AG20443 (cell line): ENCODE measurements at places on chromosomes 2 and 18.
A peak's percentile ranks its signal among the peaks of the same experiment; 100 is the strongest.

- no peak for DNase-seq
Observed at GRCh38 chr18:54284535-54284934, 15.2 kb downstream of the POLI start.

DNA sequence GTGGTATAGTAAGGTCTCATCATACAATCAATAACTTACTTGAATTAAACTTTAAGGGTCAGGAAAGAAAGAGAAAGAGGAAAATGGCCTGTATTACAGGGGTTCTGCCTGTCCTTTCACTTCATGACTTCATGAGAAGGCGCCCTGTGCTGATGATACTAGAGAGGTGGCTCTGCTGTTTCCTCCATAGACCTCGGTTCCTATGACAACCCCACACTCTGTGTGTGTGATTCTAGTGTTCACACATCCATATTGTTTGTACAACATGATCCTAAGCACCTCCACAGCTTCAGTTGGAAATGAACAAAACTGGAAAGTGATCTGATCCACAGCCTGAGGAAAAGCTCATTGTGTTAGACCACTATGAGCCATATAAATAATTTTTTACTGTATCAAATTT lies 7.0 kb upstream of the REEP1 start:
- no peak for DNase-seq

- no peak for DNase-seq
Observed at GRCh38 chr18:61554117-61554776, 221.0 kb downstream of the CDH20 start.

- DNase-seq = no peak
Observed at GRCh38 chr2:43890855-43891254, 52.1 kb downstream of the ABCG8 start.

GRCh38 chr2:27766287-27766661 lies 5.2 kb upstream of the MRPL33 start:
- DNase-seq = no peak

- DNase-seq = no peak
Observed at GRCh38 chr2:68091439-68092034, 28.7 kb upstream of the C1D start.

GRCh38 chr2:127561371-127561770 lies 25.9 kb downstream of the MYO7B start:
- no peak for DNase-seq

DNA sequence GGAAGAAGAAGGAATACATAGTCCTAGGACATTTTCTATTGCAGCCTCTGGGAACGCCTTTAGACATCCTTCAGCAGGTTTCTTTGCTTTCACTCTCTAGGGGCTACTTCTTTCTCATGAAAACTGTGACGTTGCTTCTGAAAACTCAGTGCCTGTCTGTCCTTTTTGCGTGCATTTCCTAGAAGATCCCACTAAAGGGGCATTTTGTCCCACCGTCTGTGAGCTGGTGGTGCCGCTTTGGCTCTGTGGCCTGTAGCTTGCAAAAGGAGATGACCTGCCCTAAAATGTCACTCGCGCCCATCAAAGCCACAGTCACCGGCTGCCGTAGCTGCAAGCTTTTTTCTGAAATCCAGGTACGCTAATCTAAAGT lies 579 bp downstream of the STAT4 start:
- no peak for DNase-seq

GRCh38 chr18:48959921-48960920 lies 9.5 kb upstream of the SMAD7 start:
- no peak for DNase-seq

DNA sequence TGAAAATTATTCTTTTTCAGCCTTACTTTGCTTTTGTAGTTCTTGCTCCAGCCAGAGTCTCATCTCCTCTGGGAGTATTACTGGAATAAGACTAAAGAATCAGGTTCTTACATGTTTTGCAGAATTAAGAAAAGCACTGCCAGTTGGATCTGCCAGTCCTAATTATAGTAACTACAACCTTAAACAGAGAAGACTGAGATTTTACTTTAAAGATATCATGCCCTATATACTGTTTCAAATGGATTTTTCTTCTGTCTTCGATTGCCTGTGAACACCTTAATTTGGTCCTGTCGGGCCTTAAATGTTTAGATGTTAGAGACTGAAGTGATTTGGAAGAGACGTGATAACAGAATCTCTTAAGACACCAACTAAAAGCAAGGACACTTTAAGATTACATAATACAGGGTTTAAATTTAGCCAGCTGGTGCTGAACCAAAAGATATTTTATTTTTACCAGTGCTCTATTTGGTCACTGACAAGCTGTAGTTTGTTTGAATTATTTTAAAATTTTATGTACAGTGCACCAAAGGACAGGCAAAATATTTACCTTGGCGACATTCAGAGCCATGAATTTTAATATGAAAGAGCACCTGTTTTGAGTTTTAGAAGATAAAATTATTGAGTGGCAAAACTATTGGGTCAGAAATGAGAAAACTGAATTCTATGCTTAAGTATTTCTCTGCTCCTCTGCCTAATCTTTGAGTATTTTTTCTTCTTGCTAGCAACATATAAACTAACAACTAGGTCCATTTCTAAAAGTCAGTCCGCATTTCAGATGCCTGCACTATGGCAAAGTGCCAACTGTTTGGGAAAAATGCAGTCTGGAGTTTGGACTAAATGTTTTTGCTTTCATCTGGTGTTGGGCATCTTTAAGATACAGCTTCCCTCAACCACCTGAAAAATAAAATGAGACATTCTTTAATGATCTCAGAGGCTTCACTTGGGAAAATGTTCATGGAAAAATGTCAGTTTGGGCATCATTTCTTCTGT lies 300.0 kb downstream of the XIRP2 start:
- DNase-seq = peak; percentile 14

GRCh38 chr2:176122683-176123410 lies at the start of gene HOXD9:
Gene HOXD9 (plus strand): TSS chr2:176122719. CDS start chr2:176122769, 50 bp downstream.
- peak; percentile 83 for DNase-seq

- DNase-seq = no peak
Observed at GRCh38 chr2:8080063-8080462, 601.8 kb upstream of the ID2 start.

GRCh38 chr2:133420788-133421187 lies 147.5 kb downstream of the NCKAP5 start:
- DNase-seq = no peak

- no peak for DNase-seq
Observed at GRCh38 chr2:236360496-236360895, 96.3 kb upstream of the ASB18 start.

DNA sequence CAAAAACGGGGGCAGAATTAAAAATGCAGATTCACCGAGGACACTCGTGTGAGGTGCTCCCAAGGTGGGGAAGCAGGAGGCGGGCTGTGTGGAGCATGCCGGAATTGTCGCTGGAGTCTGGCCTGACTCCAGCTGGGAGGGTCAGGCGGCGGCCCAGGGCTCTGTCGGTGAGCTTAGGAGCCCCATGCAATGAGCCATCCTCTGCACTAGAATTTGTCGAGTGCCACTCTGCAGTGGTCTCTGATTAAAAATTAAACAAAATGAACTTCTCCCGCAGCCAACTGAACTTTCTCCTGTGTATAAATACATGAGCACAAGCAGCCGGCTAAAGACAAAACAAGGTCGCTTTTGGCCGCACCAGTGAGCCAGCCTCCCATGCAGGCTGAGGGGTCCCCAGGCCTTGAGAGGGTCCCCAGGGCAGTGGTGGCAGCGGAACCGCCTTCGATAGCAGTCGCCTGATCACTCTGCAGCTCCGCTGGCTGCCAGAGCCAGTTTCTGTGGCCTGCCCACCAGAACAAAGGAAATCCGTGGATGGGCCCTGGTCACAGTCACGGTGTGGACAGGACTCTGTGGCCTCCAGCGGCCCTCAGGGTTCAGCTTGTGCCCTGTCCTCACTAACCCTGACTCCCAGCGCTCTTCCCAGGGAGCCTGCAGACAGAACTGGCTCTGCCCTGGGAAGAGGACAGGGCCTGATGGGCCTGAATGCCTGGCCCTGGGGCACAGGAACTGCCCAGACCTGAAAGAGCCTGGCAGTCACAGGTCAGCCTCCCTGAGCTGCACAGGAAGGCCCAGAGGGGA lies 201.3 kb downstream of the EIPR1 start:
- DNase-seq = no peak

- DNase-seq = no peak
Observed at GRCh38 chr2:86752934-86753333, 32.8 kb downstream of the RMND5A start.

- DNase-seq = no peak
Observed at GRCh38 chr2:158823486-158824237, 28.5 kb downstream of the DAPL1 start.

DNA sequence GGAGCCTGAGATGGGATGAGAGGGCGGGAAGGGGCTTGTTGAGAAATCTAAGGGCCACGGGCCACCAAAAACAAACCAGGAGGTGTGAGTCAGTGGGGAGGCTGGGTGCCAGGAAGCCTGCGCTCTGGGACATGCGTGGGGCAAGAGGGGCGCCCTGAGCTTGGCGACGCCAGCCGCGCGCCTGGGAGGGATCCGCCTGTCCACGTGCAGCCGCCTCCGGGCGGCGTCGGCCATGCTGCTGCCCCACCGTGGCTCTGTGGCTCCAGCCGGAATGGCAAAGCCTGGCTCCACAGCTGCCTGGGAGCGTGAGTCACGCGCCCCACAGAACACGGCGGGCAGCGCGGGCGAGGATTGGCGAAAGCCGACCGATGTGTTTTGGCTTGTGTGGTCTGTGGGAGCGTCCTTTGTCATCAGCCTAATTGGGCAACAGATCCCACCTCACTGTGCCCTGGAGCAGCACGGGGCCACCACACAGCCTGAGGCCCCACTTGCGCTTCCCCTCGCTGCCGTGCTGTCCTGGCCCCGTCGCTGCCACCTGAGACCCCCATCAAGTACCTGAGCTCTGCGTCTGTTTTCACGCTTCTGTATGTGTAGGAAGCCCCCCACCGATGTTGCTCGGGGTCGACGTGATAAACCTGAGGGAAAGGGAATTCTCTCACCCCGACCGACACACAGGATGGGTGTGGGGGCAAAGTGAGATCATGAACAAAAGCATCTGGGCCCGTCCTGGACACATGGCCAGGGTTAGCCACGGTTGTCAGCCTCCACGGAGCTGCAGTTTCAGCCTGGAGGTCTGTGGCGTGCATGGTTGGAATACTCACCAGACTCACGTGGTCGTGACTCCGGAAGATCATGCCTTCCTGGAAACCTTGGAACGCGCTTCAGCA lies 80.5 kb downstream of the NFATC1 start:
- no peak for DNase-seq

DNA sequence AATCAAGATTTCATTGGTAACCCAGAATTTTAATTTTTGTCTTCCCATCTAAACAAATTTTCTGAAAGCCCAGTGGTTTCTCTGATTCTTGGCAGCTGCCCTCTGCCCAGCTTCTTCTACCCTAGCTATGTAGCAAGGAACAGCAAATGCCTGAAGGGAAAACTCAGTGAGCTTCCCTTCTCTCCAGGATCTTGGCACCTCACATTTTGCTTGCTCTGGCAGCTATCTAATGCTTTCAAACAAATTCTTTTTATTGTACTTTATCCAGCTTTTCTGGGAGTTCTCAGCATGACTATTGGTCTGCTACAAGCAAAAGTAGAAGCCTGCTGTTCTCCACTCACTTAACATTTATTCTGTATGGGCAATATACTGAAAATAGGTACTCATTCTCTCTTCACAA lies 18.3 kb upstream of the GFPT1 start:
- no peak for DNase-seq

- no peak for DNase-seq
Observed at GRCh38 chr2:129301431-129301913, 678.0 kb upstream of the RAB6C start.

DNA sequence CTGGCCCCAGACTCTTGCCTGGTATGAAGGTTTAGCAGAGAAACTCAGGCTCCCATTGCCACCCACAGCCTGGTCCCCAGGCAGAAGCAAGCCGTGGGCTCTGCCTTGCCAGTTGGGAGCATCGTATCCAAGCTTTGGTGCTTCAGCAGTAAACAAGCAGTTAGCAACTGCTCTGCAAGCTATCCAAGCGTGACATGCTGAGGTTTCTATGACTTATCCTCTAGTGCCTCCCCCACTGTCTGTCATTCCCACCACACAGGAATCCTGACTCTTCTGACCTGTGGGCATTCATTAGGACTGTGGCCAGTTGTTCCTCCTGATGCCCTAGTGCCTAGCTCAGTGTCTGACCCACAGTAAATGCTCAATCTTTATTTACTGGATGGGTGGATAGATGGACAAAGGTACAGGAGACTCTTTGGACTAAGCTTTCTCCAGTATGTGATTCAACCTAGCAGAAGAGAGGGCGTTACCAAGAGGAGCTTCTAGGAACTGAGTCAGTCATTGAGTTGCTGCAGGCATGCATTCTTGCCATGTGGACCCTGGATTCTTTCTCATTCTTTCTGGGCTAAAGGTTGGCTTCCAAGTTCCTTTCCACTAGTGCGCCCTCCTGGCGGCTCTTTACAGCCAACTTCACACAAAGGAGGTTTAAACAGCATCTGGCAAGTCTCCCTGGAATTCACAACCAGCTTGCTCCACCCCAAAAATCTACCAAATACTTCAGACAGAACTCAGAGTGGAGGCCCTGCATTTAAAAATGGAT lies 40.6 kb upstream of the MRPL19 start:
- DNase-seq = peak; percentile 90

DNA sequence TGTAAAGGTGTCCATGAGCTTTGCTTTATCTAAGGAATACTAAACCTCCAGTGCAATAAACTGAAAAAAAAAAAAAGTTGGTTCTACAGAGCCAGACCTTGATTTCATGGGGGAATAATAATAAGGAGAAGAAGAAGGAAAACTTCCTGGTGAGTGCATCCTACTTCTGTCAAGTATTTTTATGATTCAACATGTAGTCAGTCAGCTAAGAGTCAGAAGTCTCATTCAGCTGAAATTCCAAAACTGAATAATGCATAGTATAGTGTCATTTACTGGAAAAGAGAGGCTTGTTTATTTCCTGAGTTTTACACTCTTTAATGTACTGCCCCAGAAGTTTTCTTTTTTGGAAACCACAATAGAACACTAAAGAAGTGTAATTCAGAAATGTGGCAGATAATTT lies 77.8 kb upstream of the TACR1 start:
- peak; percentile 41 for DNase-seq

DNA sequence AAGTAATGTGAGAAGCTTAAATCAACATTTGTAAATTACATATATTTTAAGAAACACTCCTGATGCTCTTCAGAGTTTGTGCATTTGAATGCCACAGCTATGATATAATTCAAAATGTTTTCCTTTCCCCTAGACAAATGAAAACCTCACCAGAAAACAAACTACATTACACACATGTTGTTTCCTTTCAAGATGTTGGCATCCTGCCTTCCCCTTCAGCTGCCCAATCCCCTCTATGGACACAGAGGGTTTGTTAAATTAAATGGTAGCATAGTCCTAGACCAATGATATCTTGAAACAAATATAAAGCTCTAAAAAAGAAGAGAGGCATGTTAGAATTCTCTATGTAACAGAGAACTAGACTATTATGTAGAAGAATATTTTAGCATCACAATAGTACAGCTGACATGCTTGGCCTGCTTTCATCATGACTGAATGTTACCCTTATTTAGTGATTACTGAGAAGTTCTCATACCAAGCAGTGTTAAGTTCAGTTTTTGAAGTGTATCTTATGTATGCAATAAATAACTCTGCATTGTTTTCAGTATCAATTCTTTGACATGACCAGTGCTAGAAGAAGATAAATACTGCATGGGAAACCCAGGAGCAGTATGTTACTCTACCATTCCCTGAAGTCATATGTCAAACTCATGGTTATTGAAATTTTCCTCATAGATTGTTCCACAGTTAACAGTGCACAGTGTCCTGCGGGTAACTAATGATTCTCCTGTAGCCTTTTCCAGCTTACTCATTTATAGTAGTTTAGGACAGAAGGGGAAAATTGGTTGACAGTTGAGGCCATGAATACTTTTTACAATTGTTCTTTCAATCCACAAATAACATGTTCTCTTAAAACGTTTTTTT lies 316.3 kb upstream of the KCNJ3 start:
- DNase-seq = no peak

- peak; percentile 84 for DNase-seq
Observed at GRCh38 chr18:7177116-7177744, 53.7 kb upstream of the LRRC30 start.

GRCh38 chr2:96923810-96924774 lies 54.2 kb upstream of the SEMA4C start:
- no peak for DNase-seq
